ENCODE measurements at places on chromosomes 1 and 21.

DNA sequence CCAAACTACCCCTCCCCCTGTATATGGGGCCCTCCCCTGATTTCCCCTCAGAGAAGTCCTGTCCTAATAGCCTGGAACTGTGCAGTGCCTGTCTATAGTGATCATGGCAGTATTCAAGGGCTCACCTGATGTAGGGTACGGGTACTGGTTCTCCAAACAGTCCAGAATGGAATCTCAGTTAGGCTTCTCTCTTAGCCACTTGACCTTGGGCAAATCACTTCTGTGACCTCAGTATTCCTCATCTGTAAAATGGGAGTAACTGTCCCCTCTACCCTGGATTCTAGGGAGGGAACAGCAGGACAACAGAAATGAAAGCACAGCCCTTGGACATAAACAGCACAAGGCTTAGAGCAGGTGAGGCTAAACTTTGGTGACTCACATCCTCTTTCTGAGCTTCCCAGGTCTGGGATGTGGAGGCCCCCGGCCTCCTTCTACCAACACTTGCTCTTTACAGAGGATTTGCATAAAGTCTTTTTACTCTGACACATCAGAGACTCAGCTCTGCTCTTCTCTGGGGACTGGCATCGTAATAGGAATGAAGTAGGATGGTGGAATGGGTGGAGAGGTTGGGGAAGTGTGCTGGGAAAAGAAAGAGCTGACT, 20.0 kb upstream of the PDZK1IP1 start:
- DNase-seq, result no peak

GRCh38 chr1:243667591-243667990, 182.5 kb downstream of the AKT3 start:
- DNase-seq, result peak; percentile 29

- DNase-seq, result no peak
Observed at GRCh38 chr1:221983444-221983843, 241.6 kb upstream of the DUSP10 start.

DNA sequence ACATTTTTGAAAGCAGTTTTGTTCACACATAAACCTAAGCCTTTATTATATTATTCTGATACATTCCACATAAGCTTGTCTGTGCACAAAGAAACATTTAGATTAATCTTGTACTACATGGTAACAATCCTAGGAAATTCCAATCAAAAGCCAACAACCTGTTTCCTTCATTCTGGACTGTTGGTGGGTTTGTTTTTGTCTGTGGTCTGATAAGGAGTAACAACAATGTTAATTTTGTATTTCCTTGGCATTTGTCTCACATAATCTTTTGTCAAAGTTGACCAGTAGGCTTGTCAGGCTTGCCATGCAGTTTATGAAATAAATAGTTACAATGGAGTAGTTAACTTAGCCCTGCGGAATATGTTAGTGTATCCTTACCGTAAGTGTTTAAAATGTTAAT, 183.3 kb downstream of the DHRS3 start:
- no peak for DNase-seq

- no peak for DNase-seq
Observed at GRCh38 chr1:219548386-219548785, 64.5 kb downstream of the ZC3H11B start.

DNA sequence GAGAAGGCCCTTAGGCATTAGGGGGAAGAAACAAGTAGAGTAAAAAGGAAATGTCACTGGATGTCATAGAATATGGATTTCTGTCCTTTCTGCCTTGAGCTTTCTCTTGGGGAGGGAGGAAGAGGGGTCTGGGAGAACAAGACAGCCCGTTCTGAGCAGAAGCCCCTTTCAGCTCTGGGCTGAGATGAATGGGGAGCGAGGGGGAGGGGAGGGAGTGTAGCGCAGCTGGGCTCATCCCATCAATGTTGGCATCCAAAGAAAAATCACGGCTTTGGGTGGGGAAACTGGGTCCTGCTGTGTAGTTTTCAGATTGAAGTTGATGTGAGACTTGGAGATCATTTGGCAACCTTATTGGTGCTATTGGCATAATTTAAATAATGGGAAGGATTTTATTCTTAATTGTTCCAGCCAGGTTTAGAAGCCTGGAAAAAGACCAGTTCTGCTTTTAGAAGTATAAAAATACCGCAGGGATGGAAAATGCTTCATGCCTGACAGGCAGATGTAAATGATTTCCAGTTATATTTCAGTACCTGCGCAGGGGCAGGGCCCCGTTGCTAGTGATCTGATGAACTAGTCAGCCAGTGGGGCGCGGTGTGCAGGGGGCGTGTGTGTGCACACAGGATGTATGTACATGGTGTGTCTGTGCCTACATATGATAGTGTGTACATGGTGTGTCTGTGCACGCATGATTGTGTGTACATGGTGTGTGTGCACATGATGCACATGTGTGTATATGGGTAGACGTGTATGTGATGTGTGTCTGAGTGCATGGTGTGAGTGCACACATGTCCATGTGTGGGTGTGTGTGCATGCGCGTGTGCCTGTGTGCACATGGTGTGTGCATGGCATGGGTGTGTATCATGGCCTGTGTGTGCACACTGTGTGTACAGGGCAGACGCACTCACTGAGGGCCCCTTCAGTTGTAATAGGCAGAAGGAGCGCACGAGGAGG, 36.0 kb downstream of the ABCG1 start:
- no peak for DNase-seq

DNA sequence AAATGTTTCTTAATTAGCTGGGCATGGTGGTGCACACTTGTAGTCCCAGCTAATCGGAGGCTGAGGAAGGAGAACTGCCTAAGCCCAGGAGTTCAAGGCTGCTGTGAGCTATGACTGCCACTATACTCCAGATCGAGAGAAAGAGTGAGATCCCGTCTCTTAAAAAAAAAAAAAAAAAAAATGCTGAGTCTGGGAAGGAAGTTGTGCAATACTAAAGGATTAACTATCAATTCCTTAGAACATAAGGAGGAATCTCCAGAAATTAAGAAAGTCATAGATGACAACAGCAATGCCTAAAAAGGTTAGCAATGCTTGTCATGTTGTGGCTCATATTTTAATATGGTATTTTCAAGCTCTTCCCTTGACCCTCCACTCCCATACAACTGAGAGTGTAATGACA, 5.3 kb downstream of the LUZP1 start:
- DNase-seq, result no peak

DNA sequence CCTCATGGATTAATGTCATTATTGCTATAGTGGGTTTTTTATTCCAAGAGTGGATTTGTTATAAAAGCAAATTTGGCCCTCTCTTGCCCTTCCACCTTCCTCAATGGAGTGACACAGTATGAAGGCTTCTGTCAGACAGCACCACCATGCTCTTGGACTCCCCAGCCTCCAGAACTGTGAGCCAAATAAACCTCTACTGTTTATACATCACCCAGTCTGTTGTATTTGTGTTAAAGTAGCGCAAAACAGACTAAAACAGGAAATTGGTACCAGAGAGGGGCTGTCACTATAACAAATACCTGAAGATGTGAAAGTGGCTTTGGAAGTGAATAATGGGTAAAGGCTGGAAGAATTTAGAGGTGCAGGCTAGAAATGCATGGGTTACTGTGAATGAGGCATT, 38.0 kb upstream of the DMRTB1 start:
- DNase-seq, result no peak

GRCh38 chr1:209302779-209303568, 280.5 kb upstream of the CAMK1G start:
- no peak for DNase-seq

DNA sequence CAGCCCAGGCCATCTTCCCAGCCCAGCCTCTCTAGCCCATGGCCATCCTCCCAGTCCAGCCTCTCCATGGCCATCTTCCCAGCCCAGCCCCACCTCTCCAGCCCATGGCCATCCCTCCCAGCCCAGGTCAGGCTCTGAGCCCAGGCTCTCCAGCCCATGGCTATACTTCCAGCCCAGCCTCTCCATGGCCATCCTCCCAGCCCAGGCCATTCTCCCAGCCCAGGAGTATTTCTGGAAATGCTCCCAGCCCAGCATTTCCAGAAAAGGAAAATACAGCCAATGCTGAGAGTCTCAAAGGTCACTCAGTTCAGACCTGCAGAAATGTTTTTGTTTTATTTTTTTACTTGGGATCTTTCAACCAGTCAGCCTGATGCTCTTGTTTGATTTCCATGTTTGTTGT, 70.0 kb upstream of the ZNF281 start:
- no peak for DNase-seq

- DNase-seq, result no peak
Observed at GRCh38 chr1:99652881-99653281, 7.0 kb downstream of the PALMD start.

- DNase-seq, result no peak
Observed at GRCh38 chr1:23588749-23589548, 29.6 kb upstream of the ID3 start.

DNA sequence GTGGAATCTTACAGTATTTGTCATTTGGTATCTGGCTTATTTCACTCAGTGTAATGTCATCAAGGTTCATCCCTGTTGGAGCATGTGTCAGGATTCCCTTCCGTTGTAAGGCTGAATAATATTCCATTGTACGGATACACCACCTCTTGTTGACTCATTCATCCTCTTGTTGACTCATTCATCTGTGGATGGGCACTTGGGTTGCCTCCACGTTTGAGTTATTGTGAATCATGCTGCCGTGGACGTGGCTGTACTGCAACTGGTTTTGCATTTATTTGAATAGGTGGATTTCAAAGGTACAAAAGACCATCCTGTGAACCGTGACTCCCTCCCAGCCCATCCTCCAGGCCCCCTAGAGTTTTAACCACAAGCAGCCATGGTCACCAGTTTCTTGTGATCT, 11.9 kb upstream of the TCP10L start:
- DNase-seq, result no peak

Data from H7 (cell line).